GF-D8 (cell line): ENCODE measurements at places on chromosomes 16 and 17.

DNA sequence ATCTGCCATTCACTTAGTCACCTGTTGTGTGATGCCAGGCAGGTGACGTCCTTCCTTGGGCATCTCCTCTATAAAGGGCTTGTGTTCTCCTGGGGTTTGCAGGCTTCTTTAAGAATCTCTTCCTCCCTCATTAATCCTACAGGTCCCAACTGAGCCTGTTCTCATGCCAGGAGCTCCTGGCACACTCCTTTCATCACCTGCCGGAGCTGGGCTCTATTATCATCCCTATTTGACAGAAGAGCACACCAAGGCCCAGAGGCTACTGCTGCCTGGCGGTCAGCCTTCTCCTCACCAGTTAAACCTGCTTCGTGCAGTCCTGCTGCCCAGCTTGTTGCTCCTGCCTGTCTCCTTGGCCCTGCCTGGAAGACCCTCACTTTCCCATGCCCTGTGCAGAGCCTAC, 51.2 kb downstream of the RAI1 start:
- DNase-seq, result no peak

DNA sequence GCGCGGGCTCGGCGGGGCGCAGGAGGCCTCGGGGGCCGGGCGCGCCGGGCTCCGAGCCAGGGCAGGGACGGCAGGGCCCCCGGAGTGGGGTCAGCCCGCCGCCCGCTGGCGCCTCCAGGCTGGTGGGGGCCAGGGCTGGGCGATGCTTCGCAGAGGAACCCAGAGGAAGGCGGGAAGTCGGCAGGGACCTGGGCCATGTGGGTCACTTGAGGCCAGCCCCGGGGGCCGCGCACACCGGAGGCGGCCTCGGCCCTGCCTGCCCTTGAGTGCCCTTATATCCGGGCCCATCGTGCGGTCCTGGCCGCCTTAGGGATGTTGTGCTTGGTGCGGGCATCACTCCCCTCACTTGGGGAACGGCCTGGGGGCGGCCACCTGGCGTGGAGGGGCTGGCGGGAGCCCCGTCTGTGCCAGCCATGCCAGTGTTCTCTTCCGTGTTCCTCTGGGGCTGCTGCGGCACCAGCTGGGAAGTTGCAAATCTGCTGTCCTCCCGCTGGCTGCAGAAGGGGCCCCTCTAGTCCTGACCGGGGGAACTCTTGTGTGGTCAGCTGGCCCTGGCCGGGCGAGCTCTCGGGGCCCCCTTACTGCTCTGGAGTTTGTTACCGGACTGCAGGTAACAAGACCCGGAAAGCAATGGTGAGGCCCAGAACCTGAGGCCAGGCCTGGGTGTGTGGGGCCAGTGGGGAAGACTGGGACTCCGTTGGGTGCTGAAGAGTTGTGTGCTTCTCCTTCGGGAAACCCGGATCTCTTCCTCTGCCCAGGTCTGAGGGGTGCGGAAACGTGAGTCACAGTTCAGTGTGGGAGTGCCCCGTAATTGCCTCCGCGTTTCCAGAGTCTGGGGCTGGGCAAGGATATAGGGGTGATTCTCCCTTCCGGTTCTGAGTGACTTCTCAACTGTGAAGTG, 849 bp downstream of the CAPN15 start:
- peak; percentile 28 for DNase-seq

GRCh38 chr16:19179546-19180490, 11.8 kb downstream of the SYT17 start:
- DNase-seq, result peak; percentile 77

DNA sequence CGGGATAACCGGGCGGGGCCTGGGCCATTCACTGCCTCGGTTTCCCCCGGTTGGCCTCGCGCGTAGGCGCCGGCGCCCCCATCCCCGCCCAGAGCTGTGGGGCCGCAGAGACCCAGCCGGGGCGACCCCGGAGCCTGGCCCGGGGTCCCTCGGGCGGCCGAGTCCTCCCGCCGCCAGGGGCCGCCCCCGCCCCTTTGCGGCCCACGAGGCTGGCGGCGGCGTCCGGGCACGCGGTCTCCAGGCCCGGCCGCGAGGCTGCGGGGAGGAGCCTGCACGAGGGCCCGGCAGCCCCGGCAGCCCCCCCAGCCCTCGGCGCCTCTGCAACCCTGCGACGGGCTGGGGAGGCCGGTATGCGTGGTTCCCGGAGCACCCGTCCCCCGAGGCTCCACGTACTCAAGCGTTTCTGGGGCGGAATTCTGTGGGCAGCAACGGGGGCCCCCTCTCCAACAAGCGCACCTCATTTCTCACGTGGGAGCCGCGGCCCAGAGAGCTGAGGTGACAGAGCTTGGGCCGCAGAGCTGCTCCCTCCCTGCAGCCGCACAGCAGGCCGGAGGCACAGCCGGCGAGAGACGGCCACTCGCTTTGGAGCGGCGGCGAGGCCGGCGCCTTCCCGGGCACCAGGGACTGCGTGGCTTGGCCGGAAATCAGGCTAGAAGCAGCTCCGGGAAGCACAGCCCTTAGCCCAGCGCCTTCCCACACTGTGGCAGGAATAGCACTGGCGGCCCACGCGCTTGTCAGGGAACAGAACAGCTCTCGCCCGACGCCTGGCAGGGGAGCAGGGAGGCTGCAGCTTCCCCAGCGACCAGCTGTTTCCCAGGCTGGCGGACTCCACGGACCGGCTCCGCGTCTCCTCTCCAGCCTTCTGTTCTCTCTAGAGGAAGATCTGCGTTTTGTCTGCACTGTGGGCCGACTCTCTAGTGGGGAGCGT, 867 bp upstream of the LIMD2 start:
- DNase-seq, result peak; percentile 10

GRCh38 chr17:68349157-68349556, 57.9 kb downstream of the ARSG start:
- DNase-seq, result no peak

- no peak for DNase-seq
These were observed 24.0 kb downstream of the CDH13 start for GRCh38 chr16:82650804-82651203.

DNA sequence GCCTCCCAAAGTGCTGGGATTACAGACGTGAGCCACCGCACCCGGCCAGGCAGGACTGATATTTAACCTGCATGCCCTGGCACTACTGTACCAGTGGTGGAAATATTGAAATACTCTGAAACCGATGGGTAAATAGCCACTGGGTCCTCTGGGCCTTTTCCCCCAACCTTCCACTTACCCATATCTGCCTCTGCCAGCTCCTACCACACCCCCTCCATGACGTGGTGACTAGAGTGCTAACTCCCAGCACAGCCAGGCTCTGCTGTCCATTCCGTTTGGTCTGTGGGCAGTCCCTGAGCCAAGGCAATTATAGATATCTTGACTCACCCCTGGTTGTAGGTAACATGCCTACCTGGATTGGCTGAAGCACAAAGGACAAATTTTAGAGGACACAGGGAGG, 187.8 kb downstream of the PRKCB start:
- DNase-seq, result no peak

- DNase-seq, result no peak
These were observed 98.1 kb upstream of the CCL2 start for GRCh38 chr17:34156741-34157589.

DNA sequence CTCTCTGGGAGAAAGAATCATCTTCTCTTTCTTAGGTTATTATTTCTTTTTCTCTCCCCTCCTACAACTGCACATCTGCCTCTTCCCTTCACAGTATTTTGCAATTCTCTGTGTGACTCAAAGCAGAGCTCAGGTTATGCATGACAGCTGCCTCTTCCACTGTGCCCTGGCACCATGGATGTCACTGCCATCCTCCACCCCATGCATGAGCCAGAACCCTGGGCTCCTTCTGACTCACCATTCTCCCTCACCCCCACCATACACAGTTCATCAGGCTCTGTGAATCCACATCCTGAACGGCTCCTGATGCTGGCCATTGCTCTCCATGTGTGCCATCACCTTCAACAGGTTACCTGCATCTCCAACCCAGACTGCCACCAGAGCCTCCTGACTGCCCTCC, 23.9 kb downstream of the CA10 start:
- DNase-seq, result no peak

DNA sequence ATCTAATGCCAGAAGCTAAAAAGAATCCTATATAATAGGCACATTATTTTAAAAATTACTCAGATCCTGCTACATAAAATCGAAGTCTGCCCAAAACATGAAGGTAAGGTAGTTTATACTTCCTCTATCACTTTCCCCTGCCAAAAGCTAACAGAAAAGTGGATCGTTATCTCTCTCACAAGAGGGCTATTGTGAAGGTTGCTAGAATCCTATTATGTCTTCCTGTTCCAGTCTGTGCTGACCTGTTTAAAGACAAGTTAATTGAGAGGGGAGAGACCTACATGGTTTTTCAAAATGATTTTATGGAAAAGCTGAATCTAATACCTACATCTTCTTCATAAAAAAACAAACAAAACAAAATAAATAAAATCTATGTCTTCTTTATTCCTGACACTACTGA, 1410.9 kb upstream of the CDH8 start:
- no peak for DNase-seq

- DNase-seq, result no peak
These were observed 12.8 kb downstream of the PDK2 start for GRCh38 chr17:50107790-50108414.

DNA sequence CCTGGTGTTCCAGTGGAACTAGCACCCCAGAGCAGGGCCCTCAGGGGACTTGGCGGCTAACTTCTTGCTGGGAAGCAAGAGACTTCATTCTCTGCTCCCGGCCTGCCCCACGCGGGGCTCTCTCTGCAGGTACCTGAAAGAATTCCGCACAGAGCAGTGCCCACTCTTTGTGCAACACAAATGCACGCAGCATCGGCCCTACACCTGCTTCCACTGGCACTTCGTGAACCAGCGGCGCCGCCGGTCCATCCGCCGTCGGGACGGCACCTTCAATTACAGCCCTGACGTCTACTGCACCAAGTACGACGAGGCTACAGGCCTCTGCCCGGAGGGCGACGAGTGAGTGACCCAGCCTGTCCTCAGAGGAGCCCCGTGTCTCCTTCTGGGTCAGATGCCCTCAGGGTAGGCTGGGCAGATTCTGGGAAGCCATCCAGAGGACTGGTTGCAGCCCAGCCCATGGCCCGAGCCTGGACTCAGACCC, 25.1 kb downstream of the UNK start:
- DNase-seq, result no peak

DNA sequence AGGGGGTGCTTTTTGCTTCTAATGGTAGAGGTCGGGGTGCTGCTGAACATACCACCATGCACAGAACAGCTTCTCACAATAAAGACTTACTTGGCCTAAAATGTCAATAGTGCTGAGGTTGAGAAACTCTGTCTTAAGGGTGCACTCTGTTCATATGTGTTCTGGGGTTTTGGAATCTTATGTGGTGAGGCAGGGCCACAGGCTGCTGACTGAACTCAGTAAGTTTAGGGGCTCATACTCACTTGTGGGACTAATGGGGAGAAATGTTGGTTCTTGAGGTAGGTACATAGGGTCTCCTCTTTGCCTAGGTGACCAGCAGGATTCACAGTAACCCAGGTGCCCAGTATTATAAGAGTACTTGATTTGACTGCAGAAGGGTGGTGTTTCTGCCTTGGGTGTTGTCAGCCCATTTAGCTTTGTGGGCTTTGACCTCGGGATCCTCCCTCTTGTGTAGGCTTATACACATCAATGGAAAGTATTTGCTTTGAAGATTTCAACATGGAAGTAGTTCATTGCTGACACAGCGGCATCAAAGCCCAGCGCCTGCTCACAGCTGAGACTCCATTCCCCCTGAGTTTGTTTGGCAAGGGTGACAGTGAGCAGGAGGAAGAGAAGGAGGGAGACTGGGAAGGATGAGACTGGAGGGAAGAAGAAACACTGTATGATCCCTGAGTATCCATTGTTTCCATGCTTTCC, 17.2 kb downstream of the SLC7A6 start:
- DNase-seq, result no peak

- no peak for DNase-seq
These were observed 332.1 kb downstream of the SLC39A11 start for GRCh38 chr17:72760368-72760767.
